Left hindlimb (tissue), 1 donor: ENCODE measurements at places on chromosomes 7 and 10.
A peak's percentile ranks its signal among the peaks of the same experiment; 100 is the strongest.

DNA sequence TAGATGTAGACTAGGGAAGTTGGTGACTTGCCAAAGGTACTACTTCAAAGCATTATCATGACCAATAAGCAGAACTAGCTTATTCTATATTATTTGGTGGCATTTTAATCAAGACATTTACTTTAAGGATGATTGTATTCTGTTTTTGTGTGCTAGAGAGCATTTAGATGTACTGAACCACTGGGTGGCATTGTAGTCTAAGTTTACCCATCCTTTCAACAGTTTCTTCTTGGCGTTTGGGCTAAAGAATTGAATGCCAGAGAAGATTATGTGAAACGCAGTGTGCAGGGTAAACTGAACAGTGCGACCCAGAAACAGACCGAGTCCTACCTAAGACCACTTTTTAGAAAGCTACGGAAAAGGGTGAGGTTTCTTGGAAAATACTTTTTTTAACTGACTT, 26.8 kb downstream of the PRPF18 start:
- DNase-seq = no peak

DNA sequence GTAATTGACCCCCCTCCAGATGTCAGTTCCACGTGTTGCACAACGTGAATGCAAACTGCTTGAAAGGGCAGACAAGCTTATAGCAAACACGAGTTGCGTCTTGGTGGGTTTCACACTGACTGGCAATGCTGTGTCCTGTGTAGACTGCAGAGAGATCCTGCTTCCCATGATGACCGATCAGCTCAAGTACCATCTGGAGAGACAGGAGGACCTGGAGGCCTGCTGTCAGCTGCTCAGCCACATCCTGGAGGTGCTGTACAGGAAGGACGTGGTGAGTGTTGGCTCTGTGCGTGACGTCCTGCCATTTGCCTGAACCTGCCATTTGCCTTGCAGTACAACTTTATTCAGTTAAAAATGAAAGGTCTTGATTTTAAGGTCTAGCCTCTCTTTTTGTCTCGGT, 71.1 kb downstream of the INSYN2A start:
- no peak for DNase-seq

DNA sequence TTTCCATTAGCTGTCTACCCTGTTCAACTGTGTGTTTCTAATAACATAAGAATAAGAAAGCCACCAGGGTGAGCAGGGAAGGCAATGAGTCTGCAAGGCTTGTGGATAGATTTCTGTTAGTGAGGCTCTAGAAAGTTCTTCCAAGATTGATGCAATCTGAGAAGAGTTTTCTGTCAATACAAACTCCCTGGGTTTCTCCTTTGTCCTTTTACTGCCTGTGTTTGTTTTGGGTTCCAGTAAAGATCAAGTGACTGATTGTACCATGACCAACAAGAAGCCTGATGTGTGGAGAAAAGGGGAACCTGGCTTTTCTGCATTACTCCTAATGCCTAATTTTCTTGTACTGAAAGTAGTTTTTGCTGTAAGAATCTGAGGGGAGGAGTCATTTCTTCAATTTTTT, 139.9 kb downstream of the CFTR start:
- DNase-seq = no peak

GRCh38 chr7:137934941-137935883, 66.7 kb downstream of the CREB3L2 start:
- no peak for DNase-seq

- peak; percentile 55 for DNase-seq
Measured at GRCh38 chr10:117004227-117005025, 561 bp downstream of the SHTN1 start.

GRCh38 chr7:1367501-1368183, 91.6 kb downstream of the MICALL2 start:
- DNase-seq = no peak
